Dermis blood vessel endothelial cell (primary cell): ENCODE measurements at places on chromosomes 4 and X.

- DNase-seq: no peak
These were observed 81.0 kb downstream of the SORBS2 start for GRCh38 chr4:185730849-185731608.

DNA sequence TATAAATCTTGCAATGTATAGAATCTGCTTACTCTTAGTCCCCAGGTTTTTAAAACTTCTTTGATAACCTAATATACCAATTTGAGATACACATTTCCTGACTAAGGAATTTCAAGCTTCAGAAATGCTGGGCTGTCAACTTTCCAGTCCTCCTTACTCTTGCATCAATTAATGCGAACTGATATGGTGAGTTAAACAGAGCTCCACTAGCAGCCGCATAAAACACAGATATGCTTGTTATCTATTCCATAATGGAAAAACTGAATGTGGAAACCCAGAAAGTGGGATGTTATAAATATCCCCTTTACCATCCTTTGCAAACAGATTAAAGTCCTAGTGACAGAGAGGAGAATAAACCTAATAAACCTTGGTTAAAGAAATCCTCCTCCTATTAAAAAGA is 1913.7 kb downstream of the STIM2 start:
- no peak for DNase-seq

DNA sequence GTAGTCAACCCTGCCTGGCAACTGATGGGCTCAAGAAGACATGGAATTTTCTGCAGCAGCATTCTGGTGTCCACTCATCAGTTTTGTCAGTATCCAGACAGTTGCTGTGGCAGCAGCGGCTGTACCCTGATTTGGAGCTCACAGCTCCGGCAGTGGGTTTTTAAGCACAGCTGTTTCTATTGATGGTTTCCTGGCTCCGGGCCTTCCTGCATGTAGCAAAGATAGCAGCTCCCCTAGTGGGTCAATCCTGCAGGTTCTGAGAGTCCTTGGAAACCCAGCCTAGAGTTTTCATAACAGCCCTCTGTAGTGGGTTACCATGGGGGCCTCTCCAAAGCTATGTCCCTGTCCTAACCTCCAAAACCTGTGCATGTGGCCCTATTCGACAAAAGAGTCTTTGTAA is 84.0 kb upstream of the ATP6AP2 start:
- peak; percentile 1 for DNase-seq

- DNase-seq: no peak
These were observed 9.1 kb downstream of the MED28 start for GRCh38 chr4:17623451-17624001.

DNA sequence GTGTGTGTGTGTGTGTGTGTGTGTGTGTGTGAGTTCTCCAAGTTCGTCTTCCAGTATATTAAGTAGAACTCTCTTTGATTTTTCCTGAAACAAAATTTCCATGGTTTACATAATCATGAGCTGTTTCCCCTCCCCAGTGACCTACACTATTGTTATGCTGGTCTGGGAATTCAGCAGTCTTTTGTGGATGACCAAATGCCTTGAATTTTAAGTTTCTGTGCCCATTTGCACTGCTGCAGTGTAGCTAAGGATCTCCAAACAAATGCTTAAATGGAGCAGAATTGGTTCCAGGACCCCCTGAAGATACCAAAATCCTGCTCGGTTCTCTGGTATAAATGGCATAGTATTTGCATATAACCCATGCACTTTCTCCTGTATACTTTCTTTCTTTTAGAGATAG is 77.2 kb upstream of the SLC34A2 start:
- peak; percentile 20 for DNase-seq

DNA sequence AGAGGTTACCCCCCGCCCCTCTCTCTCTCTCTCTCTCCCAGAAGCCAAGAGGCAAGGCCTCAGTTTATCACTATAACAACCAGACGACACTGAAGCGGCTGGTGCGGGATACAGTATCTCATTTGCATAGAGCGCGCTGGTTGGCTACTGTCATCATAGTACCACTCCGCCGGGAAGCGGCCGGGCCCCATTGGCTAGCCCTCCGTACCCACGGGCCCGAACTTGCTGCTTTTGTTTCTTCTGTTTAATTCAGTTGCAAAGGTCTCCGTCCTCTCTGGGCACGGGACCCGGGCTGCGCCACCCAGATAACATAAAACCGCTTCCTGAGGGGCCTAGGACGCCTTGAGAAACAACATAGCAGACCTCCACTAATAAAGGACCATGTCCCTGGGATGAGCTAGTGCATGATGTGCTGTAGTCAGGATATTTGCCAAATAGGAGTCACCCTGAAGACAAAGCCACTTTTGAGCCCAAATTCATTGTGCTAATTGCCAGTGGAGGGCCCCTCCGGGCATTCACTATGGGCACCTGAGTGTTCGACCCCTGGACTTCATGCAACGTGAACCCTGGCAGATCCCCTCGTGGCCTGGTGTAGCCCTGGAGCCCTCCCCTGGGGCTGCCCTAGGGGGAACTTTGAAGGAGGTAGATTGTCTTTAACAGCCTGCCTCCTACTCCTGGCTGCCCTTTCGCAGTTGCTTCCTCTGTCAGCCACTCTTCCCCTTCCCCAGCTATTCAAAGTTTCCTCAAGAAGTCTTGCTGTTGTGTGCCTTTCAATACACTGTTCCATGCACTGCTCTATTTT is at the start of gene PCYT1B:
Gene PCYT1B (minus strand): TSS at position 91 of the 802 bp plus-strand sequence. CDS start 242 bp downstream, outside the sequence.
- peak; percentile 55 for DNase-seq

- DNase-seq: peak; percentile 42
These were observed 30.4 kb downstream of the PGRMC1 start for GRCh38 chrX:119266364-119266995.
